Natural killer cell (primary cell): ENCODE measurements at places on chromosomes 2 and 18. TPM values are rescaled to one million over a fixed set of nuclear protein-coding genes. Genes with fewer than 3 reads are reported as not detected.

DNA sequence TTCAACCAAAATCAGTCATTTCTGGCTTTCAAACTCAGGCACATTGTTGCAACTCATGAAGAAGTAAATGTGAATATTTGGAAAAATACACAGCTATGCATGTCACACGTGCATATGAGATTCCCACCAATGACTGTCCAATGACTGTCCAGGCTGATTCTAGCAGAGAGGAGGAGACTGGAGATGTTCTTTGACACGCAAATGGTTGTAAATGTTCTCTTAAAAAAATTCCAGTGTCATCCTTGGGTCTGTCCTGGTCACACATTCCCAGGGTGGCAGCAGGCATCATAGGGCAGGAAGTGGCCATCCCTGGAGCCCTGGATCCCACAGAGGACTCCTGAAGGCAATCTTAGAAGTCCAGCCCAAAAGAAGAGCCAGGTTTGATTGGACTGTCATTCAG lies 40.9 kb downstream of the TWIST2 start:
- no peaks in the 10 kb centered on the region for H3K4me1 ChIP-seq
- H3K36me3 ChIP-seq = no peaks in the 10 kb centered on the region
- H3K27ac ChIP-seq = no peak overlapping the region
- no peak overlapping the region for H3K4me3 ChIP-seq

DNA sequence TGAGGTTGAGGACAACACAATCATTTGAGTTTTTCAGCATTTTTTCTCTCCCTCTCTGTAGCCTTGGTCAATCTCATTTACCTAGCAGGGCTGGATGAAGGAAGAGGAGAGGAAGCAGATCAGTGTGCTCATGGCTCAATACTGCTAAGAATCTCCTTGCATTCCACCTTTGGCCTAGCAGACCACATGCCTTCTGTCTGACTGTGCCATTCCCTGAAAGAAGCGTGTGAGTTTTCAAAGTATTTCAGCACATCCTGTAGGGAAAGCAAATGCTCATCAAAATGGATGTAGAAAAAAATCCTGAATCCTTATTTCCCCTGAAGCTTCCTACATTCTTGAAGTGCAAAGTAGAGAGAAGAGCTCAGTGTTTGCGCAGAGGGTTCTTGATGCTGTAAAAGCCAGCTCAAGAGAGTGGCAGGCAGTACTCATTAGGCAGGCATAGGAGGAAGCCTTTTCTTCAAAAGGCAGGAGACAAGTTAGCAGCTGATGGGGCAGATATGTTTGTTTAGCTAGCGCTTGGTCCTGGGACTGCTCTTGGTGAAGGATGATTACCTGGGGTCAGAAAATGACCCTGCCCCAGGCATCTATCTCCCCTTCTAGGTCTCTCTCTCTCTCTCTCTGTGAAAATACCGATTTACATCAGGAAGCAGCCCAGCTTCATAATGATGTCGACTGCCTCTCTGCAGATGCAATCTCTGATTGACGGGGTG lies 14.4 kb upstream of the PIK3C3 start:
- no peak for DNase-seq
- no peaks in the 10 kb centered on the region for H3K36me3 ChIP-seq
- no peak overlapping the region for H3K4me3 ChIP-seq
- no peak overlapping the region for H3K27ac ChIP-seq
- no peaks in the 10 kb centered on the region for H3K4me1 ChIP-seq

DNA sequence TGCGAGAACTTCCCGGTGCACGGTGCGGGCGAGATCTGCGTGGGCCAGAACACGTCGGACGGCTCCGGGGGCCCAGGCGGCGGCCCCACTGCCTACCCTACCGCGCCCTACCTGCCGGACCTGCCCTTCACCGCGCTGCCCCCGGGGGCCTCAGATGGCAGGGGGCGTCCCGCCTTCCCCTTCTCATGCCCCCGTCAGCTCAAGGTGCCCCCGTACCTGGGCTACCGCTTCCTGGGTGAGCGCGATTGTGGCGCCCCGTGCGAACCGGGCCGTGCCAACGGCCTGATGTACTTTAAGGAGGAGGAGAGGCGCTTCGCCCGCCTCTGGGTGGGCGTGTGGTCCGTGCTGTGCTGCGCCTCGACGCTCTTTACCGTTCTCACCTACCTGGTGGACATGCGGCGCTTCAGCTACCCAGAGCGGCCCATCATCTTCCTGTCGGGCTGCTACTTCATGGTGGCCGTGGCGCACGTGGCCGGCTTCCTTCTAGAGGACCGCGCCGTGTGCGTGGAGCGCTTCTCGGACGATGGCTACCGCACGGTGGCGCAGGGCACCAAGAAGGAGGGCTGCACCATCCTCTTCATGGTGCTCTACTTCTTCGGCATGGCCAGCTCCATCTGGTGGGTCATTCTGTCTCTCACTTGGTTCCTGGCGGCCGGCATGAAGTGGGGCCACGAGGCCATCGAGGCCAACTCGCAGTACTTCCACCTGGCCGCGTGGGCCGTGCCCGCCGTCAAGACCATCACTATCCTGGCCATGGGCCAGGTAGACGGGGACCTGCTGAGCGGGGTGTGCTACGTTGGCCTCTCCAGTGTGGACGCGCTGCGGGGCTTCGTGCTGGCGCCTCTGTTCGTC lies 1.7 kb downstream of the FZD7 start:
- no peaks in the 10 kb centered on the region for H3K36me3 ChIP-seq
- DNase-seq = peak; percentile 51
- no peak overlapping the region for H3K27ac ChIP-seq
- H3K27me3 ChIP-seq = peaks cover 38% of the 10 kb centered on the region

DNA sequence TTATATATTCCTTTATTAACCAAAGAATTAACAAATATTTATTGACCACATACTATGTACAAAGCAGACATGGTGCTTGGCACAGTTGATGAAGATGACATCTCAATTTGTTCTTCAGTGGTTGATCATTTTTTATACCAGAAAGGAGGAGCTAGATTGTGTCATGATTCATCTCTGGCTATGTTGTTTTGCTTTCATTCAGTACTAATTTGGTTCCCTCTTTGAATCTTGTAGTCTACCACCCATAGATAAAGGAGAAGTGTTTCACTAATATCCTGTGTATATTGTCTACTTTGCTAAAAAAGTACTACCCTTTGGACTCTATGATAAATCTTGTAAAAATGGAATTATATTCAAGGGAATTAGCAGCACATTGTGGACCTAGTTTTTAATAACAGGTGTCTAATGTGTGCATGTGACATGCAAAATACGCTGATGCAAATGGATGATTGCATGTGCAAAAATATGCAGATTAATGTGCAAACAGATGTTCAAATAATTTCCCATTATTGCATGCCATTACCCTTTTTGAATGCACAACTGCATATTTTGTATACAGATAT lies 313.2 kb upstream of the ZEB2 start:
- H3K4me3 ChIP-seq = no peak overlapping the region
- H3K27ac ChIP-seq = no peak overlapping the region
- no peaks in the 10 kb centered on the region for H3K4me1 ChIP-seq
- H3K27me3 ChIP-seq = no peaks in the 10 kb centered on the region
- DNase-seq = no peak
- H3K36me3 ChIP-seq = no peaks in the 10 kb centered on the region

DNA sequence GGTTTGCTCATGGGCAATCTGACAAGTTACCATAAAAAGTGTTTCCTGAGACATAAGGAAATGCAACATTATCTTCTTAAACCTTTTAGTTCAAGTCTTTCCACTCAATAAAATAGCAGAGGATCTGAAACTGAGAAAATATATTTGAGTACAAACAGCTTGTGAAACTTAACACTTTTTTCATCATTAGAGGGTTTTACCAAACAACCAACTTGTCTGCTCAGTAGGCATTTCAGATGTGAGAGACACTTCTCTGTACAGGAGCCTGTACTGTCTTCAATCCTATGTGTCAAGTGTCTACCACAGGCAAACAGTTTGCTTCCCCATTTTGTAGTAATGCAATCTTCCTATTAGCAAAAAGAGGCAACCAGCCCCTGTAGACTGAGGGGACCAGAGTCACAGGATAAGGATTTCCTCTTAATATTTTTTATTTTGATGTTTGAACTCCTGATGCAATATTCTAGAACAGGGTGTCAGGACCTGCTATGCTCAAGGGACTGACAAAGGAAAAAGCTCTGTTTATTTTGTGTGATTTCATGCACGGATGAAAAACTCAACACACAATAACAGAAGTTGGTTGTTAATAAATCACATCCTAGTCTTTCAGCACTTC lies 159.1 kb upstream of the LHCGR start:
- no peaks in the 10 kb centered on the region for H3K27me3 ChIP-seq
- no peak for DNase-seq
- no peak overlapping the region for H3K4me3 ChIP-seq
- H3K27ac ChIP-seq = no peak overlapping the region
- no peaks in the 10 kb centered on the region for H3K36me3 ChIP-seq

DNA sequence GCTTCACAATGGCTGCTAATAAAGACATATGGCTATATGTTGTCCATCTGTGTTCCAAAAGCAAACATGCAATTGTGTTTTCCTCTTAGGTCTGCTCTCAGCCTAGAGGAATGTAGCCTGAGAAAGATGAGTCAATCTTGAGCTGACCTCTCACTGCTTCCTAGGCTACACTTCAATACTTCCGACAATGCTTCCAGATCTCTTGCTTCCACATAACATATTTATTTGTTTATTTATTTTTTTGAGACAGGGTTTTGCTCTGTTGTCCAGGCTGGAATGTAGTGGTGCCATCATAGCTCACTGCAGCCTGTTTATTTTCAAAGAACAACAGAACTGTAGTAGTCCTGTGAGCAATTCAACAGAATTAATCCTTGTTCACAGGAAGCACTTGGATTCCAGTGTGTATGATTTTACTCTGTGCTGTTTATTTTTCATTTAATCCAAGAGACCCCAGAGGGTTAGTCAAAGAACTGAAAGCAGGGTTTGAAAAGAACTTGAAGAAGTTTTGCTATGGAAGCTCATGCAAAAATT lies 437.9 kb downstream of the TXNL1 start:
- H3K27ac ChIP-seq = no peak overlapping the region
- H3K27me3 ChIP-seq = no peaks in the 10 kb centered on the region
- no peaks in the 10 kb centered on the region for H3K4me1 ChIP-seq
- no peak for DNase-seq

GRCh38 chr2:68252400-68253218 lies at the start of gene PPP3R1:
TSS of gene PPP3R1 (minus strand) at chr2:68252532. CDS start at chr2:68252127, 405 bp downstream.
- peak within 1 kb of the TSS; percentile 80 for H3K4me3 ChIP-seq
- no peaks in the 10 kb centered on the region for H3K27me3 ChIP-seq
- peaks cover 10% of the 10 kb centered on the region for H3K4me1 ChIP-seq
- H3K36me3 ChIP-seq = no peaks in the 10 kb centered on the region

DNA sequence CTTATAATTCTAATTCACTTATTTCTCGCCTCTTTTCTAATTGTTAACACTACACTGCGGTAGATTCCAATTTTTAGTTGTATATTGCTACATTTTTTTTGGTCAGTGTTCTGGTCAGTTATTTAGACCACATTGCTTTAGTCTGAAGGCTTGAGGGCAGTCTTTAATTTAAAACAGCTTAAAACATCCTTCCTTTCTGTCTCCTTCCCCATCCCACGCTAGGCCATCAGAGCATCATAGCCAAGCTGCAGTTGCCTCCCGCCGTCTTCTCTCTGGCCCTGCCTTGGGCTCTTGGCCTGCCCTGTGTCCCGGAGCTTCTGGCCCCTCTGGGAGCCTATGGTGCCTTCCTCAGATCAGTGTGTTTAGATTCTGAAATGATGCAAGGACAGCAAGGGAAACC lies 52.6 kb upstream of the GLI2 start:
- DNase-seq = no peak
- no peak overlapping the region for H3K27ac ChIP-seq
- H3K4me3 ChIP-seq = no peak overlapping the region

DNA sequence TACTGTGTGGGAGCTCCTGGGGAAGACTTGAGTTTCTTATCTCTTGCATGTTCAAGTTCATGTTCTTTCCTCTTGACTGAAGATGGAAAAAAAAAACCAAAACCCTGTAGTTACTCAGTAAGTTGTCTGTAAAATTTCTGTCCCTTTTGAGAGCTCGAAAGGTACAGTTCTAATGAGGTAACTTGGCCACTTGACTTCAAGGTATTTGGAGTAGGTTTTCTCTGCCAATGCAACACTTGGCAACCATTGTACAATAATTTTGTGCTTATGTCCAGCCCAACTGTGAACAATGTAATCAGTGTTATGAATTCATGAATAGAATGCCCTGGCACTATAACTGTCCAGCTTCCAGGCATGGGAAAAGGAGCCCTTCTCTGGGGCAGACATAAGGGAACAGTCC lies 111.0 kb downstream of the LIPG start:
- H3K36me3 ChIP-seq = no peaks in the 10 kb centered on the region
- no peak overlapping the region for H3K27ac ChIP-seq
- H3K27me3 ChIP-seq = no peaks in the 10 kb centered on the region
- DNase-seq = no peak

GRCh38 chr2:219176818-219177551 lies at the start of gene CNPPD1:
TSS of gene CNPPD1 (minus strand) at chr2:219176925. CDS start at chr2:219176828, 97 bp downstream.
- H3K27ac ChIP-seq = peak within 1 kb of the TSS; percentile 98
- H3K27me3 ChIP-seq = no peaks in the 10 kb centered on the region
- H3K4me1 ChIP-seq = peaks cover 43% of the 10 kb centered on the region
- peak within 1 kb of the TSS; percentile 61 for H3K4me3 ChIP-seq

DNA sequence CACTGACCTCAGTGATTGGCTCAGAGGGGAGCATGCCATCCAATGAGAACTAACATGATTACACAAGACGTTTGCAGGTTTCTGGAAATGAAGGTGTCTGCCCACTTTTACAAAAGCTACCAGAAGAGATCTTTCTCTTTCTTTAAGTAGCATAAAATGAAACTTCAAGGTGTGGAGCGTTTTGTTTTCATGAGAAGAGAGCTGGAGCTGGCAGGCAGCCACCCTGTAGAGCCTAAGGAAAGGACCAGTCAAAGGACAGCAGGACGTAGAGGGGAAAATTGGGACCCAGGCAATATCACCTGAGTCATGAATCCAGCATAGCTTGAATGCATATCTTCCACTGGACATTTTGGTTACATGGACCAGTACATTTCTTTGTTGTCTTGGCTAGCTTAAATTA lies 331.0 kb downstream of the EPHA4 start:
- H3K27me3 ChIP-seq = no peaks in the 10 kb centered on the region
- no peak for DNase-seq
- H3K4me3 ChIP-seq = no peak overlapping the region
- H3K27ac ChIP-seq = no peak overlapping the region

SPATS2L gene
- total RNA-seq = 10.9 TPM

IFT172 gene
- total RNA-seq = 24.8 TPM

ATG16L1 gene
- total RNA-seq = 142 TPM

ARHGAP25 gene
- 155 TPM for total RNA-seq

D2HGDH gene
- 45.5 TPM for total RNA-seq
